ENCODE measurements at places on chromosomes 12 and 14. TPM values are rescaled to one million over a fixed set of nuclear protein-coding genes. Genes with fewer than 3 reads are reported as not detected.

- no peaks in the 10 kb centered on the region for H3K36me3 ChIP-seq
- H3K4me3 ChIP-seq: no peak overlapping the region
- H3K27ac ChIP-seq: no peak overlapping the region
- DNase-seq: no peak
- no peaks in the 10 kb centered on the region for H3K27me3 ChIP-seq
- no peaks in the 10 kb centered on the region for H3K4me1 ChIP-seq
Observed at GRCh38 chr14:38583471-38583870, 327.6 kb upstream of the CLEC14A start.

The CYP27B1 gene
- 9.9 TPM for total RNA-seq

The SSPN gene
- total RNA-seq: not detected

DNA sequence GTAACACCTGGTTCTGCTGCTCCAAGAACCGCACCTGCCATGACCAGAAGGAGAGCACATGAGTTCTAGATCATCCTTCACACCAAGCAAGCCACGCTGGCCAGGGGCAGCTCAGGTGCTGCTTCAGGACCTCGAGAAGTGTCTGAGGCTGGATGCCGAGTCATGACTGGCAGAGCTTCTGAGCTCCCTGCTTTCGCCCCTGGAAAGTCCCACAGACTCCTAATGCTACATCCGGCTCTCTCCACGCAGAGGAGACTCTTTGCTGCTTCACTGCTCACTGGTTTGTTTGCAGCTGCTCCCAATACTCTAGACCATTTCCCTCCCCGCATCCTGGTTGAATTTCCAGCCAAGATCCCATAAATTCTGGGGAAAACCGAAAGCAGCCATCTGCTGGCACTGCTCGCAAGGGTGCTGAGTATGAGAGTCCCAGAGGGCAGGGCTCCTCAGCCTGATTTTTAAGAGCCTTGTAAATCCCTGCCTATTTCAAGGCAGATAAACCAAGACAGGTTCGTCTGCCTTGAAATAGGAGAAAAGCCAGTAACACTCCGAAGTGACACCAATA lies 1.4 kb downstream of the KRT2 start:
- H3K4me3 ChIP-seq: no peak overlapping the region
- peaks cover 15% of the 10 kb centered on the region for H3K27me3 ChIP-seq
- no peak for DNase-seq
- H3K27ac ChIP-seq: no peak overlapping the region

- H3K27me3 ChIP-seq: peaks cover 75% of the 10 kb centered on the region
- H3K4me1 ChIP-seq: peaks cover 8% of the 10 kb centered on the region
- no peak overlapping the region for H3K27ac ChIP-seq
Observed at GRCh38 chr12:106586278-106586802, 3.5 kb downstream of the RFX4 start.

GRCh38 chr12:121232163-121232562 lies 22.2 kb downstream of the P2RX4 start:
- H3K4me3 ChIP-seq: no peak overlapping the region
- peaks cover 12% of the 10 kb centered on the region for H3K4me1 ChIP-seq
- no peak for DNase-seq
- H3K36me3 ChIP-seq: peaks cover 30% of the 10 kb centered on the region
- no peak overlapping the region for H3K27ac ChIP-seq

The MANSC4 gene
- total RNA-seq: not detected

DNA sequence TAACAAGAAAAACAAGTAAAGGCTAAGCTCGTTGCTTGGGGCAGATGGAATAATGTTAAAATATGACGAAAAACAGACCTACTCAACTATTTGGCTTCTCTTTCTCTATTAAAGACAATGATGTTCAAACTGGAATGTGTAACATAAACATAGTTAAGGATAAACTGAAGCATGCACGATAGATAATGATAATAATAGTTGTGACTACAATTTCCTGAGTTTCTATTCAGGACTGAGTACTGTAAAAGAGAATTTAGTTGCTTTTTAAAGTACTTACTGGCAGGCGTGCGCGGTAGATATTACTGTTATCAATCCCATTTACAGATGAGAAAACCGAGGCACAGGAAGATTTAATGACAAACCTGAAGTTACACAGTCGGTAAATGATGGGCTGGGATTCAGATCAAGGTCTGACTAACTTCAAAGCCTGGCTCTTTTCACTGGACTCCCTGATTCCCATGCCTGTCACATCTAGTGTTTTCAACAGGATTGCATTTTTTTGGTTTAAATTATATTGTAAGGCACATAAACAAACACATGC lies 103.0 kb downstream of the CRADD start:
- peaks cover 52% of the 10 kb centered on the region for H3K4me1 ChIP-seq
- H3K27ac ChIP-seq: no peak overlapping the region
- no peaks in the 10 kb centered on the region for H3K27me3 ChIP-seq
- H3K36me3 ChIP-seq: peaks cover 6% of the 10 kb centered on the region
- no peak overlapping the region for H3K4me3 ChIP-seq
- DNase-seq: no peak

Measured in activated T-helper 1 cell treated with anti-CD3 and anti-CD28 coated beads, Interleukin-12 subunit alpha, Interleukin-12 subunit beta, Interleukin-2, Interleukin-4 antibody, amounts not matched to agents 30 ng/mL and 10 ng/mL and 1 ng/mL, durations not matched to agents 14 hours and 24 hours and 36 hours (primary cell).